Brain pericyte (primary cell): ENCODE measurements at places on chromosomes 5 and 9.
A peak's percentile ranks its signal among the peaks of the same experiment; 100 is the strongest.

- DNase-seq = peak; percentile 34
Observed at GRCh38 chr9:34664281-34665066, 2.0 kb upstream of the CCL27 start.

DNA sequence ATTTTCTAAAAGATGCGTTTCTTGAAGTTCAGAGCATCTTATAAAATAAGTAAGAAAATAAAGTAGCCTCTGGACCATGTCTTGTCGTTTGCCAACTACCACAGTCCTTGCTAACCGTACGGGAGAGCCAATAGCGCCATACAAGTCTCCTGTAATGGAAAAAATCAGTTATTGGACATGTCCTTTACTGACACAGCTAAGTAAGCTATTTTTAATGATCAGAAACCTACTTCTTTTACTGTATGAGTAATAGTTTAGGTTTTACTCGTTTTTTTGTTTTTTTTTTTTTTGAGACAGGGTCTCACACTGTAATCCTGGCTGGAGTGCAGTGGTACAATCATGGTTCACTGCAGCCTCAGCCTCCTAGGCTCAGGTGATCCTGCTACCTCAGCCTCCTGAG is 37.7 kb upstream of the RAPGEF6 start:
- no peak for DNase-seq

GRCh38 chr9:34899535-34900158 is 58.4 kb upstream of the PHF24 start:
- peak; percentile 40 for DNase-seq

GRCh38 chr5:122142480-122143164 is 13.3 kb downstream of the ZNF474 start:
- no peak for DNase-seq

DNA sequence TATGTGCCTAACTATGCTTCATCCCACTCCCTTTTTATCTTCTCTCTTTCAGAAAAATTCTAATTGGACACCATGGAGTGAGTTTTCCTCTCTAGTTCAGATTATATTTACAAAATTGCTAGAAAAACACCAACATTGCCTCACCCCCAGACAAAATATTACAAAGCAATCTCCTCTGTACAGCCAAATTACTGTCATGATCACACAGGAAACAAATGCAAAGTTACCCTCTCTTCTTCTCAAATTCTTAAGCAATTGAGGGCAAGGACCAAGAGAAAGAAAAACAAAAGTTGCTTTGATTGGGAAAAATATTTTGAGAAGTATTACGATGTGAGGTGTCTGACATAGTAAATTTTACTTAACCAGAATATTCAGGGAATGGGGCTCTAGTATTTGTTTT is 30.8 kb upstream of the ABCA1 start:
- DNase-seq = no peak

DNA sequence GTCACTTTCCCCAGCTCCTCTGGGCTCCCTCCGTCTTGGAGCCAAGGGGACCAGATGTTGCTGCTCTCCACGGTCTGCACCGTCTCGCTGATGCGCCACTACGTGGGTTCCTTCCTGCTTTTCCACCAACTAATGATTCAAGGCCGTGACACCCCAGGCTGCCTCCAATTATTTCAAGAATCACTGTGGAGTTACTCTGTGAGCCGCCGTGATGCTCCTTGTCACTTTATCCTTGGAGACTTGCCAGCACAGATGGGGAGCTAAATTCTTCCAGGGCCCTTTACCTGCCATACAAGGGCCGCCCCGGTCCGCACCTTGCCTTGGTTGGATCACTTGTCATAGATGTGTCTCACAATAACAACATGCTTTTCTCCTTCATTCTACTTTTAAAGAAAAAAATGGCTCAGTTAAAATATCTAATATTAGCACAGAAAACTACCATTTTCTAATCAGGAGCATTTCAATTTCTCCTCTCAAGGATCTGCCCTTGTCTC is 202.0 kb downstream of the FSTL4 start:
- DNase-seq = no peak

- DNase-seq = no peak
Observed at GRCh38 chr9:5633243-5633642, 4.3 kb downstream of the RIC1 start.

DNA sequence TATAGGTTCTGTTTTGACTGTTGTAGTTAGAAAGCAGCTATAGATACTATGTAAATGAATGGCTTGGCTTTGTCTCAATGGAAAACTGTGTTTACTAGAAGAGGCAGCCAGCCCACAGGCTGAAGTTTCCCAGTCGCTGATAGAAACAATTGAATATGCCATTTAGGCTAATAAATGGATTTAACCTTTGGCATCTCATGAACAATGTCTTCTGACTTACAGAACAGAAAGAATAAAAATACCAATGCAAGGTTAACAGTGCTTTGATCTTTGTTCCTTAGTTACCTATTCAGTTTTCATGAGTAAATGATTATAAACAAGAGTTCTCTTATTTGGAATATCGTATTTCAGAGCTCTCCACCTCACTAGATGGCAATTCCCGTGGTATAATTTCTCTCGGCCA is 120.6 kb downstream of the PAM start:
- no peak for DNase-seq

DNA sequence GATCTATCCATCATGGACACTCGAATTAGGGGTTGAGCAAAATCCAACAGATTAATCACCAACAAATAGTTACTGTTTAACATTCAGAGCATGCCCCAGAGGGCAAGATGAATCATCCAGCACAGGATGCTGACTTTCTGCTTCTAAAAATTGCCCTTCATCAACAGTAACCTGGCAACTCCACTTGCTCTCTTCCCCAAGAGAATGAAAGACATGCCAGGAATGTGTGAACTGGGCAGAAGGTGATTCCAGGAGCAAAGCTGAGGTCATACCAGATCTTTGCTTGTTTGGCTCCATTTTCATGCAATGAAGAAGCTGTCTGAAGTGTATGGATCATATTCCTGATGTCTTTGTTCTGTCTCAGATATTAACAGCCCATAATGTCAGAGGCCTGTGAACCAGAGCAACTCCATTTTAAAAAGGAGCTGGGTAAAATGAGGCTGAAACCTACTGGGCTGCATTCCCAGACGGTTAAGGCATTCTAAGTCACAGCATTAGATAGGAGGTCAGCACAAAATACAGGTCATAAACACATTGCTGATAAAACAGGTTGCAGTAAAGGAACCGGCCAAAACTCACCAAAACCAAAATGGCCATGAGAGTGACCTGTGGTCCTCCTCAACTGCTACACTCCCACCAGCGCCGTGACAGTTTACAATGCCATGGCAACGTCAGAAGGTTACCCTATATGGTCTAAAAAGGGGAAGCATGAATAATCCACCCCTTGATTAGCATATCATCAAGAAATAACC is 2.5 kb upstream of the ZNF367 start:
- no peak for DNase-seq

DNA sequence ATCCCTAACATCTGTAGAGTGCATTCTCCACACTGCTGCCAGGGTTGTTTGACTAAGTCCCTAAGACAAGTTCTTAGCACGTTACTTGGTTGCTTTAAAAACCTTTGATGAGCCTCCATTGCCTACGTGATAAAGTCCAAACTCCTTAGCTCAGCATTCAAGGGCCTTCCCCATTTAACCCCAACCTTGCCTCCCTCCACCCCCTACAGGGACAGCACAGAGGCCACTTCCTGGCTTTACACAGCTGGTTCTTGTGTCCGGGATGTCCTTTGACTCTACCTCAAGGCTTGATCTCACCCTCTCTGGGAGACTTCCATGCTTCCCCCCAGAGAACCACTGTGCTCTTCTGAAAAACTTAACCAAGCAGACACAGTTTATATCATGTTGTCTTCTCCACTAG is 29.4 kb downstream of the FAM240B start:
- peak; percentile 59 for DNase-seq

- DNase-seq = no peak
Observed at GRCh38 chr5:177507596-177508220, 1.9 kb downstream of the DOK3 start.

- DNase-seq = no peak
Observed at GRCh38 chr9:110559869-110560268, 19.7 kb downstream of the SVEP1 start.
